ENCODE measurements at places on chromosomes 4 and X. TPM values are rescaled to one million over a fixed set of nuclear protein-coding genes. Genes with fewer than 3 reads are reported as not detected.

The RHOXF1 gene
- not detected for total RNA-seq

The ARSJ gene
- total RNA-seq: 4.7 TPM

The DCAF12L1 gene
- total RNA-seq: not detected

The GATB gene
- total RNA-seq: 12.4 TPM

The TGIF2LX gene
- not detected for total RNA-seq

The PGK1 gene
- total RNA-seq: 603 TPM

The SLC6A14 gene
- not detected for total RNA-seq

The SLC30A9 gene
- 28.0 TPM for total RNA-seq

The MAGED4 gene
- 10.2 TPM for total RNA-seq

The BGN gene
- 0.08 TPM for total RNA-seq

The GC gene
- not detected for total RNA-seq

The NIPAL1 gene
- total RNA-seq: 0.78 TPM

The CLCN4 gene
- total RNA-seq: 3.3 TPM

The SLC9B1 gene
- total RNA-seq: not detected

The MAGEA12 gene
- total RNA-seq: 0.15 TPM

The MAGEH1 gene
- 7.8 TPM for total RNA-seq

The ALAS2 gene
- not detected for total RNA-seq

The GAB3 gene
- total RNA-seq: 0.67 TPM

The RNF212 gene
- 2.3 TPM for total RNA-seq

The CDS1 gene
- total RNA-seq: 0.66 TPM

The STAP1 gene
- total RNA-seq: not detected

The SNX12 gene
- total RNA-seq: 71.7 TPM

The KLHL5 gene
- 49.7 TPM for total RNA-seq

The CD38 gene
- total RNA-seq: 12.5 TPM

The NWD2 gene
- not detected for total RNA-seq

The ATP1B4 gene
- 0.04 TPM for total RNA-seq

The INTU gene
- 1.1 TPM for total RNA-seq

The LINC00632 gene
- total RNA-seq: 1.9 TPM

The NALF2 gene
- 5.5 TPM for total RNA-seq

The GPR82 gene
- not detected for total RNA-seq

The C1QTNF7 gene
- not detected for total RNA-seq

The FUNDC1 gene
- 24.5 TPM for total RNA-seq

The LAGE3 gene
- total RNA-seq: 46.6 TPM

The AMBN gene
- not detected for total RNA-seq

The TMEM31 gene
- not detected for total RNA-seq

The SYTL5 gene
- 0.34 TPM for total RNA-seq

The TRPC3 gene
- total RNA-seq: 0.12 TPM

The EFNB1 gene
- 10.1 TPM for total RNA-seq
